Activated naive CD4-positive, alpha-beta T cell (primary cell): ENCODE measurements at places on chromosomes 13 and 19.
A peak's percentile ranks its signal among the peaks of the same experiment; 100 is the strongest.

DNA sequence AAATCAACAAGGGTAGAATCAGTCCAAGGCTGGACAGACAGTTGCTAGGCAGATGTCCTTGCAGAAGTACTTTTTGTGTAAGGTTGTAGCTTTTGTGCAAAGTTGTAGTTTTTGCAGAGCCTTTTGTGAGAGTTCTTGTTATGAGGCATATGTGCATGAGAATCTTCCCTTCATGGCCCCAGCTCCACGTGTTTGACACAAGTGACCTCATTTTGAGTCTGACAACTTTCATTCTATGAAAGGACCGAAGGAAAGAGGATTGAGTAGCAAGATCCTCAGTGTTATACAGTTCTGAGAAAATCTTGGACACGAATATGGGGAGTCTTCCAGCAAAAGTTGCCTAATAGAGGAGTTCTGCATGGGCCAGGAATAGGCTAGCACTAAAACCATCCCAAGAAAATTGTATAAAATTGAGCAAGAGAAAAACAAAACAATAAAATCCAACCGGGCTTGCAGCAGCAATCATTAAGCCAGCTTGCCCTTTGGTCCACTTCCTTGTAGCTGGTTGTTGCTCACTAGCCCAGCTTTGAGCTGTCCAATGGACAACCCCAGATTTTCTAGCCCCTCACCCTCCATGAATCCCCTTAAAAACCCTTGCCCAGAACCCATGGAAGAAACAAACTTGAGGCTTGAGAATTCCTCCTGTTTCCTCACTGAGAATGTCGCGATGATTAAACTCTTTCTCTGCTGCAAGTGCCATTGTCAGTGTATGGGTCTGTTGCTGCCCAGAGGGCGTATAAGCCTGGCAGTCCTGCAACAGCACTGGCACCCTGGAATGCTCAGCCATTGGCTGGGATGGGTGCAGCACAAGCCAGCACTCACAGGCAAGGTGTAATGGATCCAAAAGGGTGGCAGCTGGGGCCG, 6.5 kb downstream of the EPSTI1 start:
- DNase-seq = no peak

- no peak for DNase-seq
Measured at GRCh38 chr19:40741527-40742390, 8.5 kb downstream of the ACTMAP start.

DNA sequence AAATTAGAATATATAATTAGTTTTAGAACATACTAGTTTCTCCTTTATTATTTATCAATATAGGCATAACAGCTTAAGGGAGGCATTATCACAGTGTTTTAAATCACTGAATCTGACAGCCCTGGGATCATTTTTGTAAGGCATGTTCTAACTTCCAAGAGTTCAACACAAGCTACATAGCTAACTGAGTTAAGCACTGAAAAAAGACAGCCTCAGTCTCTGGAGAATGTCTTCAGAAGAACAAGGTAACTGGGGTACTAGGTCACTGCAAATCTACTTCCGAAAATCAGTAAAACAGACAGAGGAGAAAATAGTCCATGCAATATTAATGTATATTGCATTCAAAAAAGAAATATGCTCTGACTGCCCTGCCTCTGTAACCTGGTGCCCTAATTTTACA, 502.1 kb downstream of the RFC3 start:
- no peak for DNase-seq

DNA sequence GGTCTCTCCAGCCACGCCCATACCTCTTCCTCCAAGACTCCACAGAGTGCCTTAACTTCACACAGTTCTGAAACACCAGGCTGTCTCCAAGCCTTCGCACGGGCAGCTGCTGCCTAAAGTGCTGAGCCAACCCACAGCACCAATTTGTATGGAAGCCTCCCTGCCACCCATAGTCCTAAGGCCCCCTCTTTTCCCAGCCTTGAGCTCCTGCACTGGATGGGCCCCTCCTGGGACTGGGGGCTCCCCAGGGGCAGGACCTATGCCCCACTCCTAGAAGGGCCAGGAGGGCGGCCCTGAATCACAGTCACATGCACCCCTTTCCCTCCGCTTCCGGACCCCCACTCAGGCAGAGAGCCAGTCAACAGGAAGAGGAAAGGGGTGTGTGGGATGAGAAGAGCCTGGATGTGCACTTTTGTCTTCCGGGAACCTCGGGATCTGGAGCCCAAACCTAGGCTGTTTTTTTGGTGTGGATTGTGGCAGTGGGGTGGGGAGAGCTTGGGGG, 5.1 kb upstream of the FCER2 start:
- no peak for DNase-seq

GRCh38 chr19:47848823-47849473, 10.1 kb upstream of the TPRX2 start:
- DNase-seq = no peak

DNA sequence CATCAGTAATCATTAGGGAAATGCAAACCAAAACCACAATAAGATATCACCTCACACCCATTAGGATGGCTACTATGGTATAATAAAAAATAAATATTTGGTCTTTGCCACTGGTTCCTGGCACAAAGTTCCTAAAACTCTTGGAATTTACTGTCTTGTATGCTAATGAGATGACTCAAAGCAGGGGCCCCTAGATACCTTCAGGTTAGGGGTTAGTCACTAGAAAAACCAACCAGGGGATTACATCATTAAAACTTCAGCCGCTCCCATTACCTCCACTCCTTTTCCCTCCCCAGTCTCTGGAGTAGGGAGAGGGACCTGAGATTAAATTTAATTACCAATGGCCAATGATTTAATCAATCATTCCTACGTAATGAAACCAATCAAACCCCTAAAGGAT, 49.6 kb downstream of the THSD1 start:
- DNase-seq = no peak

DNA sequence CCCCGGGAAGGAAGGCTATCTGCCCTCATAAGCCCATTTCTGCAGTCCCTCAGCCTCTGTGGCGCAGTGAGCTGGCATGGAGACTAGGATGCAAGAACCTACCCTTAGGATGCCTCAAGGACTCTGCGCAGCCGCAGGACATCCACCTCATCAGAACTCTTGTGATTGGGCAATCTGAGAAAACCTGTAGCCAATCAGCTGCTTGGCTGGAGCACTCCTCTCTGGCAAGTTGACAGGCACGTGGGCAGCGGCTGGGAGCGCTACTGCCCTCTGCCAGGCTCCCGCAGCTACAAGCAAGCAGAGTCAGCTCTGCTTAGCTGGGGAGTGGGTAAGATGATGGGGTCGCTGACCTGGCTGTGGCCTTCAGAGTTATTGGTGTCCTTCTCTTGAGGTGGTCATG, 1.5 kb upstream of the ECSIT start:
- peak; percentile 9 for DNase-seq
